ENCODE measurements at places on chromosomes 7 and 10. TPM values are rescaled to one million over a fixed set of nuclear protein-coding genes. Genes with fewer than 3 reads are reported as not detected.

The ENKUR gene
- total RNA-seq = not detected

The PON1 gene
- not detected for total RNA-seq

The ELAPOR2 gene
- 31.3 TPM for total RNA-seq

The CASP7 gene
- 15.5 TPM for total RNA-seq

The LIPM gene
- not detected for total RNA-seq

The FAM180A gene
- 3.0 TPM for total RNA-seq

The CDK14 gene
- total RNA-seq = 33.8 TPM
